ENCODE measurements at places on chromosomes 2 and 18. TPM values are rescaled to one million over a fixed set of nuclear protein-coding genes. Genes with fewer than 3 reads are reported as not detected.

The COLEC11 gene
- polyA plus RNA-seq: 0.30 TPM

The EPG5 gene
- 60.0 TPM for polyA plus RNA-seq

The LRP1B gene
- 0.01 TPM for polyA plus RNA-seq

The MYO5B gene
- 0.06 TPM for polyA plus RNA-seq

The KCNE4 gene
- polyA plus RNA-seq: 17.8 TPM

The DSC3 gene
- polyA plus RNA-seq: 0.01 TPM

The OR6B2 gene
- polyA plus RNA-seq: not detected

The PLA2R1 gene
- 2.5 TPM for polyA plus RNA-seq

The LCT gene
- polyA plus RNA-seq: not detected

The LIMS4 gene
- 0.14 TPM for polyA plus RNA-seq

The ACTR1B gene
- 38.3 TPM for polyA plus RNA-seq

The GPBAR1 gene
- not detected for polyA plus RNA-seq

The CLHC1 gene
- 6.5 TPM for polyA plus RNA-seq

The SLC23A3 gene
- 0.52 TPM for polyA plus RNA-seq

The SPATA3 gene
- not detected for polyA plus RNA-seq

The FAM237A gene
- polyA plus RNA-seq: not detected

Measured in fibroblast of lung (primary cell).